ENCODE measurements at places on chromosomes 16 and 17.

DNA sequence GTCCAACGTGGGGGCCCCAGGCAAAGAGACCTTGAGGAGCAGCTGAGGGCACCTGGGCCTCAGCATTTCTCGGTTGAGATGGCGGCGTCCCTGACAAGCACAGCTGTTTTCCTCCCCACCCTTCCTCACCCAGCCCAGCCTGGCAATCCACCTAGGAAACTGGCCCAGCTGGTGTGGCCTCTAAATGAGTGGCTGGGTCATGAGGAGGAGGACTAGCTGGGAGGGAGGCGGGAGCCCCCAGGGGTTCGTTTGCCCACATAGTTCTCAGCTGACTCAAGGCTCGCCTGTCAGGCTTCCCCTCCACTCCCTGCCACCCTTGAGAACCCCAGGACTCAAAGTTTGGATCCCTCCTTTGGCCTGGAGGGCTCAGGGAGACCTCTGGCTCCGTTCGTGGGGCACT is 5.9 kb downstream of the RNF222 start:
- no peak for ATAC-seq

DNA sequence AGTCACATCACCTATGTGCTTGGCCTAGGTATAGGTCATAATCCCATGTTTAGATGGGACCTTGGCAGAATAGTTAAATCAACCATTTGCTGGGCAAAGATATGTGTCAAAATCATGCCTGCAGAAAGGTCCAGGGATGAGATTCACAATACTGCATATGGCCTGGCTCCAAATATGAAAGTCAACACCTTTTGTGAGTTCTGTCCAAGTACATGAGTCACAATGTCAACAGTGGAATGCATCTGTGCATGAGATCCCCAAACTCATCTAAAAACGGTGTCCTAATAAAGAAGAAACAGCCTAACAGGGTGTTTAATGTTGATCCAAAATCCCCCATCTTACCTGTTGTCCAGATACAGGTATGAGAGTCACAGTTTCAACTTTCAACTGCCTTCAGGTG is 1847.5 kb downstream of the TP53TG3F start:
- ATAC-seq = no peak

DNA sequence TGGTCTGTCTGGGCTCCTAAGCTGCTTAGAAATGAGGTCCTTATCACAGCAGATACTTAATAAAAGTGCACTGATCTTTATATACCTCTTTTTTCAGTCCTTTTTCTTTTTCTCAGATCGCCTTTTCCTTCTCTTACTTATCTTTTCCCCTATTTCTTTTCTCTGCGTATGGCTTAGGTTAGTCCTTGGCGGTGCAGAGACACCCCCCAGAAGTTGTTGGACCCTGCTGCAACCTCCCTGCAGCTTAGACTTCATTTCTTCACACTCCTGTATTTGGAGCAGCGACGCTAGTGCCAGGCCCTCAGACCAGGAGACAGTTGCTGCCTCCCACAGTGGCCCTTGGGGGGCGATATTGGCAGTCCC is 67.6 kb downstream of the CENPV start:
- no peak for ATAC-seq

DNA sequence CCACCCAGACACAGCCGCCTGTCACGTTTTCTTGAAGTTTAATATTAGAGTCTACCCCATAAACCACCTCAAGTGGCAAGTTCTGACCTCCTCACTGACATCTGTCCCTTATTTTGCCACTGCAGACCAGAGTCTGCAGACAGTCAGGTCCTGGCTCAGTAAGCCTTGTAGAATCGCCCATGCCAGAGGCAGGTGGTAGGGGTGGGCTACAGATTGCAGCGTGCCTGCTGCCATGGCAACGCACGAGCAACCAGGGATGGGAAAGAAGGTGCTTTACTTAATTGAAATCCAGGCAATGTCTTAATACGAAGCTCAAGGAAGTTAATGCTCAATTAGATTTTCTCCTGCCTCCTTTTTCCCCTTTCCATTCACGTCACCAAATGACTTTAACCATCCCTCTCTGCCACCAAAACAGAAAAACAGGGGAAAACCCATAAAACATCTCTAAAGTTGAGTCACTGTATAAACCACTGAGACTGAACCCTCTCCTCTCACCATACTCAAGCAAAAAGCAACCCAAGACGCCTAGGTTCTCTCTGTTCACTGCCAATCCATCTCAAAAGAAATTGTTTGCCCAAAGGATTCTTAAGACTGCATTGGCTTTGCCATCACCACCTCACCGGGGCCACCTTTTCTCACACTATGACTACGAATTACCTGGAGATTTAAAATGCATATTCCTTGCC is 228.8 kb downstream of the SLC39A11 start:
- ATAC-seq = peak; percentile 83

DNA sequence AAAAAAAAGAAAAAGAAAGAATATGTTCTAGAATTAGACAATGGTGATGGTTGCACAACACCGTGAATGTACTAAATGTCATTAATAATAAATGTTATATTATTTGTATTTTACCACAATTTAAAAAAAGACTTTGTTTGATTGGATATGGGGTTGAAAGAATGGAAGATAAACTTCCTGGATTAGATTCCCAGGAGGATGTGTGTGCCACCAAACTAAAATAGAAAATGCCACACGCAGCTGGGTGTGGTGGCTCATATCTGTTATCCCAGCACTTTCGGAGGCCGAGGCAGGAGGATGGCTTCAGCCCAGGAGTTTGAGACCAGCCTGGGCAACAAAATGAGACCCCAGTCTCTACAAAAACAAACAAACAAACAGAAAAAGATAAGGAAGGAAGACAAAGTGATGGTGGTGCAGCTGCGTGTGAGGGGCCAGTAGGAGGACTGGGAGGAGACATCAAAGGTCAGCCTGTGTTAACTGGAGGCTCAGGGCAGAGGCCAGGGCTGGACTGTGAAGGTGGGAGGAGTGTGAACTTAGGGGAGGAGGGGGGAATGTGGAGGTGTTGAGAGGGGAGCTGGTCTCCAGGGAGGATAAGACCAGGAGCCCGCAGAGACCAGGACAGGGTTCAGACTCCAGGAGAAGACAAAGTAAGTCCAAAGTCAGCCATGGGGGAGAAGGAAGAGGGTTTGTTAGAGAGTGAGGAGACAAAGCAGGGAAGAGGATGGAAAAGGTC is 4.1 kb downstream of the PECAM1 start:
- no peak for ATAC-seq

- ATAC-seq = no peak
These were observed 281.0 kb downstream of the FTO start for GRCh38 chr16:53984936-53985335.

- no peak for ATAC-seq
These were observed 26.4 kb upstream of the DHX8 start for GRCh38 chr17:43457362-43457692.

DNA sequence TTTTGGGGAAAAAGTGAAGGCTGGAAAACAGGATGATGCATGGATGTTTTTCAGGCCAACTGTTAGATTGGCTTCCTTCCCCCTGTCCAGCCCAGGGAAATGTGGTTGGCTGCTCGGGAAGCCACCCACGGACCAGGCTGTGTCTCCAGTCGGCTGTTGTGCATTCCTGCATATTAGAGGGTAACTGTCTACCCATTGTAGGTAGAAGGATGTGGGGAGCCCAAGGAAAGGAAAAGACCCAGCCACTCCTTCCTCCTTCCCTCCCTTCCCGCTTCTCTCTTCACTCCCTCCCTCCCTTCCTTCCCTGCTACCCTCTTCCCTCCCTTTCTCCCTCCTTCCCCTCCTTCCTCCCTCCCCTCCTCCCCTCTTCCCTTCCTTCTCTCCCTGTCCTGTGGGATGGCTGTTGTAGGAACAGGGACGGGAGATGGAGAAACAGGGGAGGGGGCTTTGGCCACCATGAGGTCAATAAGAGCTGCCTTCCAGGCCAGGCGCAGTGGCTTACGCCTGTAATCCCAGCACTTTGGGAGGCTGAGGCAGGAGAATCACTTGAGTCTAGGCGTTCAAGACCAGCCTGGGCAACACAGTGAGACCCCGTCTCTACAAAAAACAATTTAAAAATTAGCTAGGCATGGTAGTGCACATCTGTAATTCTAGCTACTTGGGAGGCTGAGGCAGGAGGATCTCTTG is 16.9 kb downstream of the SYT17 start:
- no peak for ATAC-seq

- no peak for ATAC-seq
These were observed 23.8 kb downstream of the HAPSTR1 start for GRCh38 chr16:9115277-9115676.

GRCh38 chr17:8121407-8121680 is 2.6 kb downstream of the HES7 start:
- ATAC-seq = no peak

GRCh38 chr16:50925758-50926357 is 184.0 kb downstream of the CYLD start:
- ATAC-seq = no peak

DNA sequence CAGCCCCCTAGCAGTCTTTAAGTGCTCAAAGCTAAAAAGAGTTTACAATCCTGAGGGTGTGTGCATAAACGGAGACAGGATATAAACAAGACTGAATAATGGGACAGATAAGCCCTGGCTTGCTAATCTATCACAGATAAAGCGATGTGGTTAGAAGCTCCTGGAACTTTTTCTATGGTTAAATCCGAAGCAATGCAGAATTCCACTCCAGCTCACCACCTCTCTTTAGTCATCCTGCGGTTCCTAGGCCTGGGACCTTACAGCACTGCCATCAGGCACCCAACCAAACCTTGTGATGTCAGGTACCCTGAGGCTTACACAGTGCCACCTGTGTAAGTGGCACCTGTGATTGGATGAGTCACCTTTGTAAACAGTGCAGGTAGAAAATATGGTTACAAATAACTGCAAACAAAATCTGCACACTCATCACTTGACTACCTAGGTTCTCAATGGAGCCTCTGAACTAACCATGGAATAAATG is 31.5 kb upstream of the B4GALNT2 start:
- no peak for ATAC-seq

GRCh38 chr16:86578611-86579267 is 390 bp downstream of the FOXL1 start:
- ATAC-seq = no peak

- no peak for ATAC-seq
These were observed 6.1 kb downstream of the CMTM1 start for GRCh38 chr16:66572356-66572755.

DNA sequence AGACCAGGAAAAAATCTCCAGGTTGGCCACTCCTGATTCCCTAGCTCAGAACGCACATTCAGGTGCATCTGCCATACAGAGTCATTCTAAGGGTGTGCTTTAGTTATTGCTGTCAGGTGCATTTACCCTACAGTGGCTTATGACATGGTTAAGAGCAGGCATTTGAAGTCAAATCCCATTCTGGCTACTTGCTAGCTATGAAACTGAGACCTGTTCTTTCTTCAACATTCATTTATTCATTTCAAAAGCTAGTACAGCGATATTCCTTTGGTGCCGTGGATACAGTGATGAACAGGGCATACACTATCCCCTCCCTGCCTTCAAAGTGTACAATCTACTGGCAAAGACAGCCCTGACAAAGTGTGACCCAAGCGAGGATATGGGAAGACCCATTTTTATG is 508.3 kb downstream of the NPIPA7 start:
- ATAC-seq = no peak

DNA sequence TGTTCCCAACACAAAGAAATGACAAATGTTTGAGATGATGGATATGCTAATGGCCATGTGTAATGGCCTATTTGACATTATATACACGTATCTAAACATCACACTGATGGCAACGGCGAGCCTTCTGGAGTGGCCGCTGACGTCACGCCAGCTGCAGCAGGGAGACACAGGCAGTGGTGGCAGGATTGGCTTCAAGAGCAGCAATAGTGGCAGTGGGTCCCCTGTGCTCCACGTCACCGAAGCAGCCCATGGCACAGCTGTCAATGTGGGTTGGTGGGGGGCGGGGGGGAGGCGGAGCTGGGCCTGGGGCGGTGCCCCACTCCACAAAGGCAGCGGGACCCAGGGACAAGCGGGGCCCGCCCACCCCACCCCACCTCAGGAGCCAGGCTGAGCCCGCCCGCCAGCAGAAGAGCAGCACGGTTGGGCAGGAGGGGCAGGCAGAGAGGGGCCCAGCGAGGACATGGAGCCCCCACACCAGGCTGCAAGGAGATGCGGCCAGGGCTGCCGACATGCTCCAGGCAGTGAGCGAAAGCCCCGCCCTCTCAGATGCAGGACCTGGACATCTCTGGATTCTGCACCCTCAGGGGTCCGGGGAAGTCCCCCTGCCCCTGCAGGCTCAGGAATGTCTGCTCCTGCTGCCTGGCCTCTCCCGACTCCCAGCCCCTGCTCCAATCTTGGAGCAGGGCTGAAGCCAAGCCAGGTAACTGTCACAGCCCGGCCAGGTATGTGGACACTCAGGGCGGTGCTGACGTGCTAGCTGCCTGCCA is 64.6 kb downstream of the USP32 start:
- no peak for ATAC-seq

- ATAC-seq = no peak
These were observed 5.4 kb downstream of the SCPEP1 start for GRCh38 chr17:56983366-56983765.

DNA sequence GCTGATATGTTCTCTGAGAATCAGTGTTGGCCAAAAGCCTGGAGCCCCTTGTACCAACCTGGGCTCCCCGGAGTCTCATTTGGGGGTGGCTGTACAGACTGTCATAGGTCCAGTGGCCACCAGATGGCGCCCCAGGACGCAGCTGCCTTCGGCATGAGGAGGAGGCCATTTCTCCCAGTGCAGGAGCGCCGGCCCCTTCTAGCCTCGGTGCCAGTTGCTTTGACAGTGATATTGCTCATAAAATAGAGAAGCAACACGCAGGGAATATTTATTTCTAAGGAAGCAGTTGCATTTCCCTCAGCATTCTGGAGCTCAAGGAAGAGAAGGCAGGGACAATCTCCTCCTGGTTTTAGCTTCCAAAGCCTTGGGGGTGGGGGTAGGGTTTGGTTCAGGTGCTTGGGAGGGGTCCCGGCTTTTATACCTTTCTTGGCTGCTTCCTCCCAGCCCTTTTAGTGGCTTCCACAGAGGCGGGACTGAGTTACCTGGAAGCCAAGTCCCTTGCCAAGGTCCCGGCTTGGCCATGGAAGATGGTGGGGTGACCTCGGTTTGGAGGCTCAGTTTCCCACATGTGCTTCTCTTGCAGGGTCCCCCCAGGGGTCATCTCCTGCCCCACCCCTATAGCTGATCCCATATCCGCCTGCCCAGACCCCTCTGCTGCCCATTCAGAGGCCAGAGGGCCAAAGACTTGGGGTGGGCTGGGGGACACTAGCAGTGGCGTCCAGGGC is 117.8 kb upstream of the CDC42EP4 start:
- peak; percentile 89 for ATAC-seq

DNA sequence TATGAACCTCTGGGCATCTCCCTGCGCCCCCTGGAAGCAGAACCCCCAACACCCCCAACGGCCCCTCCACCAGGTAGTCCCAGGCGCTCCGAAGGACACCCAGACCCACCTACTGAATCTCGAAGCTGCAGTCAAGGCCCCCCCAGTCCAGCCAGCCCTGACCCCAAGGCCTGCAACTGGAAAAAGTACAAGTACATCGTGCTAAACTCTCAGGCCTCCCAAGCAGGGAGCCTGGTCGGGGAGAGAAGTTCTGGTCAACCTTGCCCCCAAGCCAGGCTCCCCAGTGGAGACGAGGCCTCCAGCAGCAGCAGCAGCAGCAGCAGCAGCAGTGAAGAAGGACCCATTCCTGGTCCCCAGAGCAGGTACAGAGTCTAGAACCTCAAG is 1.5 kb downstream of the BCL6B start:
- ATAC-seq = no peak

Measured in stimulated activated memory B cell treated with anti-CD40 and anti-IgM and Interleukin-4, amounts not matched to agents 10 μg/mL and 1 μg/mL and 100 μg/mL, for 72 hours (primary cell).